Foreskin keratinocyte (primary cell): ENCODE measurements at places on chromosomes 13 and 19.

DNA sequence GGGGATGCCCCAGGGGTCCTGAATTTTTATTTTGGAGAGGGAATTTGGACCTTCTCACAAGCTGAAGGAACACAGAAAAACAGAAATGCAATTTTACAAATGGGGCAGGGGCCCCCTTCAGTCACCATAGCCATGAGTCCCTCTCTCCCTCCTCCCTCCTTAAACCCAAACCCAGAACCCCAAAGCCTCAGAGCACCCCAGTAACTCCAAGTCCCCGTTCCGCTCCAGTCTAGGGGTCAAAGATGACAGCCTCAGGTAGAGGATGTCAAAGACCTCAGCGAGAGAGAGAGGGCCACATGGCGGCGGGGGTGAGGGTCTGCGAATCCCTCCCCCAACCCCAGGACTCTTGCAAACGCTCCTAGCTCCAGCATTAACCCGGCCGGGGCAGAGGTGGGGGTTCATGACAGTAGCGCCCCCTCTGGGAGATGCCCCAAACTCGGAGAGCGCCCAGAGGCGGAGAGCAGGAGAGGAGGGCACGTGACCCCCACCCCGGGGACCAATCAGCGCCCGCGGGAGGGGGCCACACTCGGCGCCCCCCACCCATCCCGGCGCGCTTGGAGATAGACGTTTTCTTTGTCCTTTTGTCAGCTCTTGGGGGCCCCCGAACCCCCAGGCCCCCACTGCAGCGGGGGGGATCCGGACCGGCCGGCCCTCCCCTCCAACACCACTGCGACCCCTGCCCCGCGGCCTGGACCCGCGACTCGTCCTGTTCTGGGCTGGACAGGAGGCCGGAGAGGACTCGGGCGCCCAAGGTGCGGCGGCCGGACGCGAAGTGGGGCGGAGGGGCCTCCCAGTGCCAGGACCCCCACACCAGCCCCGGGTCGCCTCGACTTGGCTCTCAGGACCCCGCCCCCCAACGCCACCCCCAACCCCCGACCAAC lies 20.8 kb upstream of the SEMA6B start:
- DNase-seq, result no peak

- DNase-seq, result no peak
Measured at GRCh38 chr19:30540761-30541160, 168.6 kb downstream of the ZNF536 start.

DNA sequence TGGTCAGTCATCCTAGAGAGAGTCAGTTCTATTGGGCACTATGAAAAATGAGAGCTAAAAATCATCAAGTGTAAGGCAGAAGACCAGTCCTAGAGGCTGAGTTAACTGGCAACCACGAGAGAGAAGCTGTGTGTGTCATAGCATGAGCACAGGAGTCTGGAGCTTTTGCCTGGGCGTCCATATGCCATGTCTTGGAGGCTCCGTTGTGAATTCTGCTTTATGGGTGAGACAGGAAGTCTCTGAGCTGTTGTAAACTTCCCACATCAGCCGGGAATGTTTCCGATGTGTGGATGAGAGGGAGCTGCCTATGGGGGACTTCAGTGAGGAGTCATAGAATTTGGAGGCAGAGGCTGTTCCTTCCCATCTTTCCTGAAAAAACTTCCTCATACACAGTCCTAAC lies 120.0 kb downstream of the ITGBL1 start:
- no peak for DNase-seq

DNA sequence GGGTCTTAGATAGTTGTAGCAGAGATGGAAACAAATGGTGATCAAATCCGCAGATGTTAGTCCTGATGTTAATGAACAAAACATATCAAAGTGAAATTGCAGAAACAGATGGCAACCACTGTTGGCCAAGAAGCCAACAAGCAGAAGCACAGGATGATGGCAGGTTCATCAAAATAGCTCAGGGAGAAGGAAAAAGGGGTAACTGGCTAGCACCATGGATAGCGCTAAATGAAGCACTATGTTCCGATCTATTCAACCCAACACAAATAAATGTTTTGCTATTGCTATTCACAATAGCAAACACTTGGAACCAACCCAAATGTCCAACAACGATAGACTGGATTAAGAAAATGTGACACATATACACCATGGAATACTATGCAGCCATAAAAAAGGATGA lies 413.7 kb downstream of the FGF14 start:
- no peak for DNase-seq

DNA sequence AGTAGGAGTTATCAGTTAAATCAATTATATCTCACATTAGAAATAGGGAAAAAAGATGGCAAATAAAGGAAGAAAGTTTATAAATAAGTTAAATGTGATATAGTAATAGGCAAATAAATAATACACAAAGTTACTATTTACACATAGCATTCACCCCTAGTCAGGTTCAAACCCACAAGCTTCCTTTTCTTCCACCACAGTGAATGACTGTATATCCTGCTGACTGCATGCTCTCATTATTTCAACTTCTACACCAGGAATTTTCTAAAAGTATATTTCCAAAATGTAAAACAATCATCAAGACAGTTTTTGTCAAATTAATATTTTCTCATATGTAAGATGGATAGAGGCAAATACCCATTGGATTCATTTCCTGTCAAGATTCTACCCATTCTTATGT lies 548.6 kb upstream of the SLITRK5 start:
- peak; percentile 33 for DNase-seq

DNA sequence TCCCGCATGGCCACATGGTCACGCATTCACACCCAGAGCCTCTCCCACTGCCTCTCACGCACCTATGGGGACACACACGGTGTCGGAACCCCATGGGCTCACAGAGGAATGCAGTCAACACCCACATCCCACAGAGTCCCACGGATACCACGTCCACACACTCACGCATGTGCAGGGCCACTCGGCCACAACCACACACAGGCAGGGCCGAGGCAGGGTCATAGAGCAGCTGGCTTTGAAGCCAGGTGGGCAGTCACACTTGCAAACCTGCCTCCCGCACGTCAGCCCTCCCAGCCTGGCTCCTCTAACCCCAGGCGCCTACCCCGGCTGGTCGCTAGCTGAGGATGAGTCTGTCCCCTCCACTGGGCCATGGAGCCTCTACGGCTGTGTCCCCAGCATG lies 8.1 kb downstream of the ERCC2 start:
- DNase-seq, result no peak
